ENCODE measurements at places on chromosomes 3 and 15.

DNA sequence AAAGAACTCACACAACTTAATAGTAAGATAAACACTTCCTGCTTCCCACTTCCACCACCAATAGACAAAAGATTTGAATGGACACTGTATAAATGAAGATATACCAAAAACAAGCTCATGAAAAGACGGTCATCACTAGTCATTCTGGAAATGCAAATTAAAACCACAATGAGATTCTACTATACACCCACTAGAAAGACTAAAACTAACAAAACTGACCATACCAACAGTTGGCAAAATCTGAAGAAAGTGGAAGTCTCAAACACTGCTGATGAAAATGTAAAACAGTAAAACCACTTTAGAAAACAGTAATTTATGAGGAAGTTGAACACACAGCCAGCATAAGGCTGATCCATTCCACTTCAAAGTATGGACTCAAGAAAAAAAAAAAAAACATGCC lies 35.6 kb upstream of the CD96 start:
- DNase-seq = no peak

GRCh38 chr3:160027541-160028195 lies 39.0 kb downstream of the IL12A start:
- DNase-seq = no peak

DNA sequence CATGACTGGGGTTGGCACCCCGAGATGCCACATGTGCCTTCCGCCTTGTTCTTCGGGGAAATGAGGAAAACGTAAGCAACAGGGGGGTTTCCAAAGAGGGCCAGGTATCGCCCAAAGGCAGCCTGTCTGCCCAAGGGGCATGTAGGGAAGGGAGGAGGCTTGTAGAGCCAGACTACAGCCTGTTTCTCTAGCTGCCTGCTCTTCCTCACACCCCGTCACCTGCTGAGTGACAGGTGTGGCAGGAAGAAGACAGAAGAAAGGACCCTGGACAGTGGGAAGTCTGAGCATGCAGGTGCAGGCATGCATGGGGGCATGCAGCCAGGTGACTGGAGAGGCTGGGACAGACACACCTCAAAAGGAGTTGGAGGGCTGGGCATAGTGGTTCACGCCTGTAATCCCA lies 9.8 kb downstream of the PLA2G4E start:
- DNase-seq = no peak

DNA sequence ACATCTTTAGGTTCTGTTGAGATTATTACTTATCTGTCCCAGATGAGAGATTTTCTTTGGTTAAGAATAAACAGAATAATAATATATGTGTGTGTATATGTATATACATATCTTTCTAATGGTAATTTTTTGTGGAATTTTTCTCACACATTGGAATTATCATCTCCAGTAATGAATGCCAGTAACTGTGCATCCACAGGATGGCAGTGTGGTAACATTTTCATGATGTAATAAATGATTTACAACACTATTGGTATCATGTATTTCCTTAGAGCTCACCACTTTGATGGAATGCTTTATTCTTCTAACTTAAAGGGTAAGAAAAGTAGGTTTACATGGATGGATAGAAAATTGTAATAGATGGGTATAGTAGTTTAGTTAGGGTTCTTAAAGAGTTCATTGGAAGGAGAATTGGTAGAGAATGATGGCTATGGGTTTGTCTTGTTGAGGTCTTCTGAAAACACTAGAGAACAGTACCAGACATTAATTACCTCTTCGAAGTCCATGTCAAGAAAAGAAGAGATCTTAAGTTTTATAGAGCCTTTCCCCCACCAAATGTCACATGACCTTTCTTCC lies 78.1 kb downstream of the STT3B start:
- DNase-seq = no peak

DNA sequence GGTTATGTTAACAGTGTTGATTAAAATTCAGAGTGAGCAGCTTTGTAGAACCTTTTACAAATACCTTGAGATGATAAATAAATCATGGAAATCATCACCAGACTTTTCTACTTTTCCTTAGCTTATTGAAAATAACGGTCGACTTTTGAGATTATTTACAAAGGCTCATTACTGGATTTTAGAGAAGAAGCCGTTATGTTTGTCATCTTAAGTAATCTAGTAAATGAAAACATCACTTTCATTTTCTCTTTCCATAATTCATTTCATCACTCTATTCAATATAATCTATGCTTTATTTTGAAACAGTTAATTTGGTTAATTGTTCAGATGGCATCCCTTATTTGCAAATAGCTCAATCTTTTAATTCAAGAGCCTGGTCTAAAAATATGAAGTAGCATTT lies 3.6 kb downstream of the PLCL2 start:
- no peak for DNase-seq

DNA sequence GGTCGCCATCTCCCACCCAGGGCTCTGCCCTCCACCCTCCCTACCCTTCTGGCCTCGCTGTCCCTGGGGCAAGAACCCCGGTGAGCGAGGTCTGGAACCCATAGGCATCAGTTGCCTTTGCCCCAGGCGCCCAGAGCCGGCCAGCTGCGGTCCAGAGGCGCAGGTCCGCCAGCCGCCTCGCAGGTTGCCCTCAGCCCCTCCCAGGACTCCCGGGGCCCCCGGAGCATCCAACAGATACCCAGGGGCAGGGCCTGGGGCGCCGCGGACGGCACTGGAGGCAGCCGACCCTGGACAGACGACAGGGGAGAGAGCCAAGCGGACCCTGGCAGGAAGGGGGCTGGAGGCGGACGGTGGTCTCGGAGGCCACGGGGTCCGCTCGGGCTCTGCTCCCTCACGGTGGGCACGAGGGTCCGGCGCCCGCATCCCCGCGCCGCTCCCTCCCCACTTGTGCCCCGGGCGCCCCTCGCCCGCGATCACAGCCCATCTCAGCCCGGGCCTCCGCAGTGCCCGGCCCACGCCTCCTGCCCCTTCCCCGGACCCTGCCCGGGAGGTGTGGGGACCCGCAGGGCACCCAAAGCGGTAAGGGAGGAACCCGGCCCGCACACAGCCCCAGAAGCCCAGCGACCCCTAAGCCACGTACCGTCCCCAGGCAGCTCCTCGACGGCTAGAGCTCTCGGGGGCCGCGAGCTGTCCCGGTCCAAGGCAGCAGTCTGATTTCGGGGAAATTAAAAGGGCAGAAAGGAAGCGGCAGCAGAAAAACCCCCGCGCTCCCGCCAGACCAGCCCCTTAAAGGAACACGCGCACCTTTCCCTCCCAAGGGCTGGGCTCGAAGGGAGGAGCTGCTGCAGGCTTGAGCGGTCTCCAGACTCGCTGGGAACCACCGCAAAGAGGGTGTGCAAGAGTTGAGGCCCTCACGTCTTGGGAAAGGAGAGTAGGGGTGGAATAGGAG lies at the start of gene HAPLN3:
Gene HAPLN3 (minus strand): TSS at position 726 of the 949 bp plus-strand sequence. CDS start 8,246 bp downstream, outside the sequence.
- no peak for DNase-seq

DNA sequence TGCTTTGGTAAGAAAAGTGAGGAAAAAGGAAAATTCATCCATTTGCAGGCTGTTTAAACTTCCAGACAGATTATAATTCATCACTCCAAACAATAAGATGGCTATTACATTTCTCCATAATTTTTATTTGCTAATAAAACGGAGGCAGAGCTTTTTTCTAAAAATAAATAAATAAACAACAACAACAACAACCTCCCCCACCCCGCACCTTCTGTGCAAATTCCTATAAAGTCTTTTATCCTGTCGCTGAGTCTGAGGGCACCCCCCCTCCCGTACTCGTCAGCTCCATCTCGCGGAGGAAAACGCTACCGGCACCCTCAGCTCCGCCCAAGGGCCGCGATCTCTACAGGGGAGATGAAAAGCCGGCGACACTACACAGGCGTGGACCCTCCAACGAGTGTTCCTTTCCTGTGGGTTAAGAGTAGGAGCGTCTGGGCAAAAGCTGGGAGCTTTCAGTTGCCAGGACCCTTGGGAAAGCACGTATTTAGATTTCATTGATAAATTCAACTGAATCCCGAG lies 1.0 kb upstream of the ATP1B3 start:
- DNase-seq = peak; percentile 72

GRCh38 chr15:80744826-80745225 lies 34.3 kb upstream of the CEMIP start:
- DNase-seq = no peak

- DNase-seq = no peak
Observed at GRCh38 chr3:77906102-77906709, 866.3 kb downstream of the ROBO2 start.

- DNase-seq = no peak
Observed at GRCh38 chr3:167728632-167729323, 5.9 kb downstream of the PDCD10 start.

DNA sequence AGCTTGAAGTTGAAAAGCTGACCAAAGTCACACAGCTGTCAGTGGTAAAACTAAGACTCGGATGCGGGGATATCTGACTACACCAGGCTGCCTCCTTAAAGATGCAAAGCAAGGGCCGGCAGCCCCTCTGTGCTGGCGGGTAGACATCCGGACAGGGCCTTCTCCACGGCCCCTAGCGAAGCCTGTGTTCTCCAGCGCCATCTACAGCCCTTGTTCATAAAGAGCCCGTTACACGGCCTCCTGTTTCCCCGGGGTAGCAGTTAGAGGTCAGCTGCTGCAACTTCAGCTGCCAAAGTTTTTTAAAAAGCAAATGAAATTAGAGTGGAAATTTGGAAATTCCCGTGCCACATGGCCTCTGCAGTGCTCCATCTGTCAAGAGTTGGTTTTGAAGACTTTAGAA lies 383.0 kb downstream of the TBL1XR1 start:
- DNase-seq = no peak

GRCh38 chr3:126612479-126613205 lies 42.3 kb downstream of the TXNRD3 start:
- DNase-seq = no peak

DNA sequence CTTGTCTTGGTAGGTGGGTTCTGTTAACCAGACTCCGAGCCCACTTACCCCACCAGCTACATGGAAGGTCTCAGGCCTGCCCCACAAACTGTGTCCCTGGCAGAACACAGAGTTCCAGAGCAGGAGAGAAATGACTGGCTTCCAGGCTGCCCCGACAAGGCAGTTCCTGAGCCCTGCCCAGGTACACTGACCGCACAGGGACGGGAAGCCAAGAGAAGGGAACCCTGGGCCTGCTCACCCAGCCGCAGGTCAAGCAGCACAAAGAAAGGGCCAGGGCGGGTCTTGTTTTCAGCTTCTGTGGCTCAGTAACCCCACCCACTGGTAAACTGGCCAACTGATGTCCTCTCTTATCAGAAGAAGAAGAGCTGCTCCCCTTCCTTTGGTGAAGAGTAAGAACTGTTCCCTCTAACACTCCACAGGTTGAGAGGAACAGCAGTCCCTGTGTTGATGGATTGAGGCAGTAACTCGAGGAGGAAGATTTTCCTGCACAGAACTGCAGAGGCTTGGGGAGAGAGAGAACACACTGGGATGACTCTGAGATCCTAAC lies 68.4 kb downstream of the CRTC3 start:
- DNase-seq = no peak

DNA sequence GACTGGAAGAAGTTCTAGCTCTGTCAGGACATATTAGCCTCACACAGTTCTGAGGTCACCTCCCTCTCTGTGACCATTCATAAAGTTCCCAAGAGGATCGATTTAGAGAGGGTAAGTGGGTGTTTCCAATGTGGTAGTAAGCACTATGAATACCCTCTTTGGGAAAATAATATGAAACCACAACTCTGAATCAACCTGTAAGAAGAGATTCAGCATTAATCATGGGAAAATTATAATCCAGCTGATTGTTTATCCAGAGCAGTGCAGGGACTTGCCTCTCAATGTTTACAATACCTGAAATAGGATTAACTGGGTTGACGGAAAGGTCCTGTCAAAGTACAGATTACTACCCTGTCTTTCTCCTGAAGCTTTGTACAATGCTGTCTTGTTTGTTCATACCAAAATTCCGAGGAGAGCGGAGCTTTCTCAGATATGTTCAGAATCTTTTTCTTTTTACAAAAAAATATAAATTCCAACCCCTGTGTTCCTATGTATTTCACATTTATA lies 302.9 kb upstream of the DPPA4 start:
- DNase-seq = no peak

DNA sequence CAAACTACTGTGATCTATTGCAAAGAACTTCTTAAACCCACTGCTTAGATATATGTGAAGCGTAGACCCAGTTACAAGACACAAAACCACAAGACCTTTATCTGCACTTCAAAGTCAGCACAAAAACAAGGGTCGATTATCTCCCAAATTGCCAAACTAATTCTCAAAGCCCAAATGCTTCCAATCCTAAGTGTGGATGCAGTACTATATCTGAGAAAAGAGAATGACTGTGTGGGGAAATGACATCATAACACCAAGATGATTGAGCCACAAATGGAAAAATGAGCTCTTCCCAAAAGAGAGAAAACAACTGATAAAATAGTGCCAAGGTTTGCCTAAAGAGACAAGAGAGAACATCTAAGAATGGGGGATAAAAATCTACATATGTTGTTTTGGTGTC lies 86.2 kb downstream of the MEIS2 start:
- no peak for DNase-seq

DNA sequence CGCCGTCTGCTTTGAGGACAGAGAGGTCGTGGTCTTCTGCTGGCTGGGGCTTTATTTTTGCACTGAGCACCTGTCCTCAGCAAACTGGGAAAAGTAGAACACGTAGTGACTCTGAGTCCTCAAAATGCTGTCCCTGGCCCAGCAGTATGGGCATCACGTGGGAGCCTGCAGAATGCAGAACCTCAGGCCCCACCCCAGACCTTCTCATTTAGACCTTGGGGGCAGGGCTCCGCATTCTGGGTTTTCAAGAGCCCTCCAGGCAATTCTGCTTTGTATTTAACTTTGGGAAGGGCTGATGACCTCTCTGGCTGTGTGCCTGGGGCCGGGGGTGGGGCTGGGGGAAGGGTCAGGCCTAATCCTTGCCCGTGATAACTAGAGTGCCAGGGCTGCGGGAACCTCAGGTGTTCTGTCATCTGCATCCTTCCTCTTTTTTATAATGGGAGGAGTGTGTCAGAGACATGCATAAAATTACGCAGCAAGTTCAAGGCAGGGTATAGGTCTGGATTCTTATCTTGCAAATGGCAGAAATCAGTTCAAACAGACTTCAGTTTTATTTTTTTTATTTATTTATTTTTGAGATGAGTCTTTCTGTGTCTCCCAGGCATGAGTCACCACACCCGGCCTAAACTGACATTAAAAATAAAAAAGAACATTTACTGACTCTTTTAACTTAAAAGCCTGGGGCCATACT lies 11.1 kb downstream of the SLC6A6 start:
- DNase-seq = no peak

GRCh38 chr3:132786890-132787289 lies 64.7 kb upstream of the NPHP3 start:
- DNase-seq = no peak

- DNase-seq = no peak
Observed at GRCh38 chr15:69760258-69760845, 307.7 kb downstream of the RPLP1 start.

DNA sequence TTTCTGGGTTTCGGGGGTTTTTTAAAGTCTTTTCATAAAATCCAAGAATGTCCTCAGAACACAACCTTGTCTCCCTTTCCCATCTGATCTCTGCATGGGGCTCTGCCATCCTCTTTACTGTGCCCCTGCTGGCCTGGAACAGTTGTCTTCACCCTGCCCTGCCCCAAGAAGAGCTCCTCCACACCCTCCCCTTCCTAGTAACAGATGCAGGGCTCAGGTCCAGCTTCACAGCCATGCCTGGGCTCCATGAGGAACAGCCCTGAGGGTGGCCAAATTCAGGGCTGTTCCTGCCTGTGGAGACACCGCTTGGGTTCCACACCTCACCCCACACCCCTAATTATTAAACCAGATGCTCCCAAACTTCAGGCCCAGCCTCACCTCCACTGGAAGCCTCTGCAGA lies 12.9 kb upstream of the ULK3 start:
- DNase-seq = no peak

- DNase-seq = no peak
Observed at GRCh38 chr3:9916346-9916733, 558 bp upstream of the IL17RC start.

GRCh38 chr3:181712226-181712552 lies 464 bp downstream of the SOX2 start:
- no peak for DNase-seq

Measured in stimulated activated CD4-positive, alpha-beta T cell treated with anti-CD3 and anti-CD28 coated beads, Interleukin-1b, Interleukin-23, amount 100 ng/mL, for 1 hour (primary cell).